ENCODE measurements at places on chromosomes 1 and 21.

- no peak for DNase-seq
These were observed 213.1 kb downstream of the KAZN start for GRCh38 chr1:14811573-14811972.

GRCh38 chr1:55554611-55555010 is 339.4 kb upstream of the USP24 start:
- no peak for DNase-seq

- no peak for DNase-seq
These were observed 167.0 kb downstream of the ADSS2 start for GRCh38 chr1:244284641-244285156.

DNA sequence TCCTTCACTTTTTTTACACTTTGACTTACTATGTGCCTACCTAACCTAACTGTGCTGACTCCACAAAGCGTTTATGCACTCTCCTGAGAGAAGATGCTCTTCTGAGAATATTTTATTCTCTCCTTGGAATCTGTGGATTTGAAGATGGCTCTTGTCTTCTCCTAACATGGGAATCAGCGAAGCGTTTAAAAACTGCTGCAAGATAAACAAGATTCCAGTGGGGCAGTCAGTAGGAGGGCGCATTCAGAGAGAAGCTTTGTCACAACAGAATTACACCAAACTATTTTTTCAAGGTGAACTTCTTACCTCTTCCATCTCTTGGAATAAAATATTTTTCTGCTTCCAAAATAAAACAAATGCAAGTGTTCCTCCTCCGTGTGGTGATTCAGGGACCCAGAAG is 113.1 kb downstream of the FOXD2 start:
- DNase-seq = no peak

DNA sequence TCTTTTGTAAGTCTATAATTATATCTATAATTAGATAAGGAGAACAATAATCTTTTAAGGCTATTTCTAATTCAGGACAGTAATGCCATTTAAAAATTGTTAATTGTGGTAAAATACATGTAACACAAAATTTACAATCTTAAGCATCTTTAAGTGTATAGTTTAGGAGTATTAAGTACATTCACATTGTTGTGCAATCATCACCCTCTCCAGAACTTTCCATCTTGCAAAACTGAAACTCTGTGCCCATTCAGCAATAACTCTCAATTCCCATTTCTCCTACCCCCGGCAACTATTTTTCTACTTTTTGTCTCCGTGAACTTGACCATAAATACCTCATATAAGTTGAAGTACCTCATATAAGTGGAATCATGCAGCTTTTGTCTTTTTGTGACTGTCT is 93.9 kb upstream of the KCNA3 start:
- DNase-seq = no peak

- DNase-seq = no peak
These were observed 7.6 kb downstream of the FAM151A start for GRCh38 chr1:54615531-54616279.

- DNase-seq = no peak
These were observed 38.5 kb upstream of the ID3 start for GRCh38 chr1:23597635-23598388.

DNA sequence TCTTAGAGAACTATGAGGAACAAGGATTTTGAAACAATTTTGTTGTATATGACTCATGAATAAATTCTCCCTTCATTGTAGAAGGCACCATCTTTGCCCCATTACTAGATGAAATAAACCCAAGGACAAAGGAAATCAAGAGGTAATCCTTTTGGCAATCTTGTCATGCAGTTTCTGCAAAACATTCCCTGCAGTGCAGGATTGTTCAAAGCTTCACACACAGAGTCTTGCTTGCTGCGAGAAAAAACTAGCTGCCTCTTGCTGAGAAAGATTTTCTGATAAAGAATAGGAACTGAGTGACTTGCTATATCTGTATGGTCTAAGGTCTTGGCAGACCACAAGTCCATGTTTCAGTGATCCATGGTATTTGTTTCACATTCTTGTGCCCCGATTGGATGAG is 657.4 kb upstream of the ADGRL4 start:
- no peak for DNase-seq

- DNase-seq = no peak
These were observed 66.1 kb downstream of the NCAM2 start for GRCh38 chr21:21064353-21064752.

- DNase-seq = no peak
These were observed at the start of gene ADGRB2 for GRCh38 chr1:31764312-31765040. Gene ADGRB2 (minus strand): TSS chr1:31764340. CDS start chr1:31757221, 7,119 bp downstream.

DNA sequence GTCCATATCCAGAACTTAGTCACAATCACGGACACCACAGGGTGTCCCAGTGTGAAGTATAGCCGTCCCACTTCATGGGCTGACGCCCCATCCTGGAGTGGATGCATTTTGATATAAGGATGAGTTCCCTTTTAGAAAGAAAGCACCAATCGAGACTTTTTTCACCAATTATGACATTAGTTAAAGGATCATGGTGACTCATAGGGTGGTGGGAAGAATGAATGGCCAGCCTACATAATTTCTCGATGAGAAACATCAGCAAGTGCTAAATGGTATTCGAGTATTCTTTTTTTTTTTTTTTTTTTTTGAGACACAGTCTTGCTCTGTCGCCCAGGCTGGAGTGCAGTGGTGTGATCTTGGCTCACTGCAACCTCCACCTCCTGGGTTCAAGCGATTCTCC is 38.5 kb upstream of the USP1 start:
- DNase-seq = no peak

GRCh38 chr1:237681210-237681609 is 209.5 kb downstream of the ZP4 start:
- DNase-seq = no peak

GRCh38 chr1:203093754-203094410 is 8.1 kb upstream of the MYOG start:
- no peak for DNase-seq

GRCh38 chr1:9324246-9325096 is 31.8 kb downstream of the SPSB1 start:
- no peak for DNase-seq

DNA sequence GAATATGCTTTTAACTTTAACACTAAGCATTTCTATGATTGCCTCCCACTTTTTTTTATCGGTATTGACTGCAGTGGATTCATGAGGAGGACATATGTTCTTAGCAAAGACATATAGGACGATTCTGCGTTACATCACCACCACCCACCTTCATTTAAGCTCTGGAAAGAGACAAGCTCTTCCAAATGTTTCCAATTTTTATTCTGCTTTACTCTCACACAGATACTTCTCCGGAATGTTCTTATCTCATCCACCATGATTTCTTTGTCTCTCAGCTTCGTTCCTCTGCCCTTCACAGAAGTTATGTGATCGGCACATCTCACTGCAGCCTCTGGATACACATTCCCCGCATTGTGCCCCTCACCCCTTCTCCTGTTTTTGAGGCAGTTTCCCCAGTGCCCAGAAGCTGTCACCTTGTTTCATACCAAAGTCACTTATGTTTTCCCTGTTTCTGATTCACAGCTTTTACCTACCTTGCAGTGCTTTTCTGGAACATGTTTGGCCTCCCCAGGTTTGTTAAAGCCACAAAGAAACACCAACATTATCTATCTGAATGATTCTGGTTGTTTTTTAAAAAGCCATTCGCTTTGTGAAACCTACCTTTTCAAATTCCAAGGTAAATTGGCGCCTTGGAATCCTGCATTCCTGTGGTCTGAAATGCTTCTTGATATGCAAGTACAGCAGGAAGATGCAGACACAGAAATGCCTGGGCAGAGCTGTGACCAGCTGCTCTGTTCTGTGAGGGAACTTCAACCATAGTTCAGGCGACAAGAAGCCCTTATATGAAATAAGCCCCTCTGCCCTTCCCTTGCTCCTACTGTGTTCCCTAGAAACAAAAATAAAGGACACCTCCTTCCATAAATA is 1020.2 kb downstream of the TTLL7 start:
- no peak for DNase-seq

DNA sequence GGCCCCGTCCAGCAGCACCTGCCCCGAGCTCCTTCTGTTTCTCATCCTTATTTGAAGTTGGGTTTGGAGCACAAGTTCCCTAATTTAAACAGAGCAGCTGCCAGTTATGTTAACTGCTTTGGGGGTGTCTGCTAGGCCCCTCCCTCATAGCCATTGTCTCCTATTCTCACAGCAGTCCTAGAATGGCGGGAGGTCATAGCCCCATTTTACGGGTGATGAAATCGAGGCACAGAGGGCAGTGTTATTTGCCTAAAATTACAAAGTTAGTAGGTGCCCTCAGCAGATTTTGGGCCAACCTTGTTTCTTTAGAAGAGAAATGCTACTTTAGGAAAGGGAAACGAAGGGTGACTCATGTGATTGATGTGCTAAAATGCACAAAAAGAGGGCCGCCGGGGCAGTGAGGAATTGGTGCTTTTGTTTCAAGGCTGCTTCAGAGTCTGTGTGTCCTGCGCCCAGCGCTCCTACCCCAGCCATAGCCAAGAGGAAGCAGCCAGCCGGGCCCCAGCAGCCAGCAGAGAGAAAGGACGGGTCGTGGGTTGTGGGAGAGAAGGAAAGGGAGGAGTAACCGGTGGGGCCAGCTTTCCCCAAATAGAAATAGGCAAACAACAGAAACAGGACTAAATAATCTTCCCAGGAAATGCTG is 13.0 kb downstream of the VANGL1 start:
- DNase-seq = no peak

DNA sequence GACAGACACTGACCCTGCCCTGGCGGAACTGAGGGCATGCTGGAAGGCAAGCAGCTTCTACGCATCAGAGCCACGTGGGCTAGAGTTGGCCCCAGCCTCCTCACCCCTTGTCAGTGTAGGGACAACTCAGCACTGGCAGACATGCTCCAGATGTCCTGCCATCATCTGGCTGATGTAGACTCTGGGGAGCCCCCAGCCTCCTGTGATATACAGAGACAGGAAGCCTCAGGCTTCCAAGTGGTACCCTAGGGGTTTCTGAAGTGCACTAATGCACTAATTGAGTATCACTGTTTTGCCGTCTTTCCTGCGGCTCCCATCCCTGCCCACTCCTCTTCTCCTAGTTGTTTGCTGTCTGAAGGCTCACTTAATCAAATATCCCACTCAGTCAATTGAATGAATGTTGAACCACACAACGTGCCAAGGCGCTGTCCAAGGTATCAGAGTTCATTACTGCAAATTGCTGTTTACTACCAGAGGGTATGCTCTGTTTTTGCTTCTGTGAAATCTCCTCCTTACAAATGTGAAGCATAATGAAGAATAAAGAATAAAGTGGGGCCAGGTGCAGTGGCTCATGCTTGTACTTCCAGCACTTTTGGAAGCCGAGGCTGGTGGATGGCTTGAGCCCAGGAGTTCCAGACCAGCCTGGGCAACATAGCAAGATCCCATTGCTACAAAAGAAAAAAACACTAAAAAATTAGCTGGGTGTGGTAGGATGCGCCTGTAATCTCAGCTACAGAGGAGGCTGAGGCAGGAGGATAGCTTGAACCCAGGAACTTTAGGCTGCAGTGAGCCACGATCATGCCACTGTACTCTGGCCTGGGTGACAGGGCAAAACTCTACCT is 76.4 kb upstream of the ZBTB18 start:
- no peak for DNase-seq

- no peak for DNase-seq
These were observed 64.9 kb downstream of the FGGY start for GRCh38 chr1:59361766-59362165.

- DNase-seq = no peak
These were observed 15.6 kb downstream of the TPM3 start for GRCh38 chr1:154176337-154176736.

DNA sequence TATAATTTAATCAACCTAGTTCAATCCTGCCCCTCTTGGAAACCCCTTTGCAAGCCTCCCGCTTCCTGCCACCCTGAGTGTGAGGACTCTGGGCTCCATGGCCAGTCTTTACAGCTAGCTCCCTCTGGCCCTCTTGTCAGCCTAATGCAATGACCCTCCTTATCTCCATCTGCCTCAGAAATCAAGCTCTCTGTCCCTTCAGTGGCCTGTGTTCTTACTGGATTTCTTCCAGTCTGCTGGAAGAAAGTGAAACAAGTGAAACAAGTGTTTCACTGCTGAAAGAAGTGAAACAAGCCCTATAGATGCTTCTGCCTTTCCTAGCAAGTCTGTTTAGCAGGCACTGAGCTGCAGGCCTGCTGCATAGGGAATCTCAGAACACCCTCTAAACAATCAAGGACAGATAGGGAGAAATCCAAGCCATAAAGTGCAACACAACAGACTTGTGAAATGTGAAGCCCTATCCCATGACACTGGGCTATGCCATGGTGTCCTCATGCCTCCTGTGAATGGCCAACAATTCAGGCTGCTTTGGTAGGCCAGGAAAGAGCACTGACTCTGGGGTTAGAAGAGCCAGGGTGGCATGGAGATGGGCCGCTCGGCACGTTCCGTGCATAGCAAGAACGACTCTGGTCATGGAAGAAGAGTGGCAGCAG is 55.9 kb downstream of the FAM163A start:
- DNase-seq = no peak
